ENCODE measurements at places on chromosomes 7 and 10. TPM values are rescaled to one million over a fixed set of nuclear protein-coding genes. Genes with fewer than 3 reads are reported as not detected.

DNA sequence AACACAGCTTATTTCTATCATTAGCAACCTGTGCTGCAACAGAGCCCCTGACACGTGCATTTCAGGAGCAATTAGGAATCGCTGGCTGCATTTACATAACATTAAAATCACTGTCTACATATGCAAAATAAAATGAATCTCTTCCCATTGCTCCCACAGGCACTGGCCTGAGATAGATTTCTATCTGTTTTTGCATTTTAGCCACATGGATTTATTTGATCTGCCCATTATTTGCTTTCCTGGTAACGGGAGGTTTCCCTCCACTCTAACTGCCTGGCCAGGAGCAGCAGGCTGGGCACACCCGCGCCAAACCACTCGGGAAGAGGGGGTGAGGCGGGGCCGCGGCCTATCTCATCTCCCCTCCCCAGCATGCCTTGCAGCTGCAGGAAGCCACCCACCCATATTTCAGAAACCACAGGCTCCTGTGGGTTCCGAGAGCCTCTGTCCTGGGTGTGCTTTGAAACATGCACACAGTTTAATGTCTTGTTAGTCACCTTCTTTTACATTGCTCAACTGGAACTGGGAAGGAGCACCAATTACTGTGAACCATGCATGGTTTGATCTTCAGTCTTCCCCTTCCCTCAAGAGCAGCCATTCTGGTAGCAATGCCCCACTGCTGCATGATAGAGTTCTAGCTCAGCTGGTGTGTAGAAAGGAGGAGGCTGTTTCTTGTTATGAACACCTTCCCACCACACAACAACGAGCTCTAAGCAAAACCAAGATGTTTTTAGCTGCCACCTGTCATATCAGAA is 37.7 kb upstream of the IKZF1 start:
- H3K4me3 ChIP-seq = no peak overlapping the region
- no peaks in the 10 kb centered on the region for H3K4me1 ChIP-seq
- H3K36me3 ChIP-seq = no peaks in the 10 kb centered on the region
- no peak overlapping the region for H3K27ac ChIP-seq

Gene IL6
- total RNA-seq = 37.4 TPM

Gene LRRN3
- 2.4 TPM for total RNA-seq

- no peak overlapping the region for H3K27ac ChIP-seq
- no peaks in the 10 kb centered on the region for H3K27me3 ChIP-seq
- DNase-seq = no peak
- peaks cover 18% of the 10 kb centered on the region for H3K4me1 ChIP-seq
- H3K4me3 ChIP-seq = no peak overlapping the region
- no peaks in the 10 kb centered on the region for H3K36me3 ChIP-seq
Measured at GRCh38 chr7:43480581-43480980, 102.3 kb upstream of the STK17A start.

GRCh38 chr10:83852146-83852545 is 287.2 kb upstream of the GHITM start:
- no peak for DNase-seq
- H3K27ac ChIP-seq = no peak overlapping the region
- H3K4me1 ChIP-seq = no peaks in the 10 kb centered on the region

Gene PLPP4
- 8.0 TPM for total RNA-seq

DNA sequence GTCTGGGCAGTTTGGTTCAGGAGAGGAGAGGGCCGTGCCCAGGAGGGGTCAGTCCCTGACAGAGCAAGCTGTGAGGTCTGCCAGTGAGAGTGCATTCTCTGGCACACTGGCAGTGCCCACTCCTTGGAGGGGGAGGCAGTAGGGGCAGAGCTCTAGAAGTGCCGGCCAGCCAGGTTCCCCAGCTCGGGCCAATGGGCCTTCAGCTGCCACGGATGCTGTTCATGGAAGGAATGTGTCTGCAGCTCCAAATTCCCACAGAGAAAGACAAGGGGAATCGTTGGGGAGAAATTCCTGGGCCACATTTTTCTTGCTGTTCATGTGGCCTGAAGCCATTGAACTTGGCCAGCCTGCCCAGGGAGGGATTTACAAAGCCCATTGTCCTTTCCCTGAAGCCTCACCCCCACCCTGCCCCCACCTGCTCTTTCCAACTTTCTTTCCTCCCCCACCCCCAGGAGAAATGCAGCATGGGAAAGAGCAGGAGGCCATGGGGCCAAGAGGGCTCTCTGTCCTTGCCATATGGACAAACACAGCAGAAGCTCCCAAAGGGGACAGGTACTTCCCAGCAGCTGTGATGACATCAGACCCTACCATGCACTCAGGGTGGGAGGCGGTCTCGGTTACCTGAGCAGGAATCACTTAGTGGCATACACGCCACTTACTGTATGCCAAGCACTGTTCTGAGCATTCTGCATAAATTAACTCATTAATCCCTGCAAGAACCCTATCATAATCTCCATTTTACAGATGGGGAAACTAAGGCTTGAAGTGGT is 70.7 kb downstream of the ARHGAP22 start:
- H3K27ac ChIP-seq = no peak overlapping the region
- peaks cover 26% of the 10 kb centered on the region for H3K36me3 ChIP-seq
- H3K4me1 ChIP-seq = no peaks in the 10 kb centered on the region
- H3K27me3 ChIP-seq = no peaks in the 10 kb centered on the region
- no peak overlapping the region for H3K4me3 ChIP-seq
- no peak for DNase-seq

GRCh38 chr10:4623200-4623599 is 202.8 kb upstream of the AKR1E2 start:
- H3K27me3 ChIP-seq = no peaks in the 10 kb centered on the region
- H3K27ac ChIP-seq = no peak overlapping the region
- H3K4me3 ChIP-seq = no peak overlapping the region
- no peaks in the 10 kb centered on the region for H3K36me3 ChIP-seq
- DNase-seq = no peak
- H3K4me1 ChIP-seq = peaks cover 6% of the 10 kb centered on the region

Measured in osteoblast (primary cell).